KG1 (cell line): ENCODE measurements at places on chromosomes 5 and 9.

DNA sequence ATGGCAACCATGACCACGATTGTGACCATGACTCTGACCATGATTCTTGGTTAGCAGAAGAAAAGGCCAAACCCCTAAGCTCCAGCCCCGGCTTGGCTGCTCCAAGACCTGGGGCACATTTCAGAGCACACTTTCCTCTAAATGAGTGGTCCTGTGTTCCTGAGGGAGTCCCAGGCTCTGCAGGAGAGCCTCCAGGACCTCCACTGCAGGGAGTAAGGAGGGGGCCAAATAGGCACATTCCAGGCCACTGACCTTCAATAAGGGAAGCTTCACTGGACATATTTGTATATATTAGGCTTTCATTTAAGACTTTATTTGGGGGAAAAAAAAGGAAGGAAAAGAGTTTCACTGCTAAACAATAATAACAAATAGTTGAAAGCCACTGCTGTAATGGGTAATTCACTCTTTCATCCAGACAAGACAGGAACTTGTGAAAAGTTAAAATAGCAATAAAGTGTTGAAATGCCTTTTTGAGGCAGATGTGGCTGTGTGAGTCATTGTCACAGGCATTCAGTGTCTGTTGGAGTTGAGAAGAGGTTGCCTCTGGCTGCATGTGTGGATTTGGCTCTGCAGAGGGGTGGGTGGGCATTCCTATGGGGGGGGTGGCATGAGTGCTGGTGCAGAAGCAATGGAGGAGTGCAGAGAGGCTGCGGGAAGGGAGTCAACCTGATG, 63.9 kb upstream of the TGFBR1 start:
- DNase-seq = no peak

DNA sequence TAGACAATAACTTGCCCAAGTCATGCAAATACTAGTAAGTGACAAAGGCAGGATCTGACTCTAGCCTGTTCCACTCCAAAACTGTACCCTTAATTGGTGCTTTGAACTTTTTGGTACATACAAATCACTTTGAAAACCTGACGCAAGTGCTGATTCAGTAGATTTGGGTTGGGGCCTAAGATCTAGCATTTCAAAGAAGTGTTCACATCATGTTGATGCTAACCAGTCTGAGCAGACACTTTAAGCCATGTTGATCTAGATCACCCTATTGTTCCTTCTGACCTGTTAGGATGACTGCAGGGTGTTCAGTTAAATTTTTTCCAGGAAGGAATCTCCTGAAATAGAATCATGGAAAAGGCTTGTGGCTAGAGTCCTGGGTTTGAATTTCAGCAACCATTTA, 57.7 kb upstream of the CPEB4 start:
- no peak for DNase-seq

GRCh38 chr5:99807346-99807745, 727.8 kb upstream of the FAM174A start:
- DNase-seq = no peak

- no peak for DNase-seq
Observed at GRCh38 chr5:1463326-1464095, 18.3 kb upstream of the SLC6A3 start.

DNA sequence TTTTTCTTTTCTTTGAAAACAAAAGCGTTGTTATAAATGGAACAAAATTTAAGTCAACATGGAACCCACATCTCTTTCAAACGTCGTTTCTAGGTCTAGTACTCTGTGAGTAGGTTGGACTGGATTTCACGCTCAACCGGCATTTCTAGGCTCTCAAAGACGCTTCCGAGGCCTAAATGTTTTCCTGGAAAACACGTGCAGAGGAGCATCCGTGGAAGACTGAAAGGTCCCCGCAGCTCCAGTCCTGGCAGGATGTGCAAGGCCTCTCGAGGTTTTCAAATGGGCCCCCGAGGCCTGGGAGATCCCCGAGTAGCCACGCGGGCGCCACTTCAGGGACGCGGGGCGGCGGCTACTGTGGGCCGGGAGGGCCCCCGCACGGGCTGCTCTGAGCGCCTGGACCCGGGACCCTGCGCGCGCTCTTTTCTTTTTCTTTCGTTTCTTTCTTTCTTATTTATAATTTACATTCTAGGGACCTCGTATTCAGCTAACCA, 4.2 kb upstream of the IRX2 start:
- no peak for DNase-seq

DNA sequence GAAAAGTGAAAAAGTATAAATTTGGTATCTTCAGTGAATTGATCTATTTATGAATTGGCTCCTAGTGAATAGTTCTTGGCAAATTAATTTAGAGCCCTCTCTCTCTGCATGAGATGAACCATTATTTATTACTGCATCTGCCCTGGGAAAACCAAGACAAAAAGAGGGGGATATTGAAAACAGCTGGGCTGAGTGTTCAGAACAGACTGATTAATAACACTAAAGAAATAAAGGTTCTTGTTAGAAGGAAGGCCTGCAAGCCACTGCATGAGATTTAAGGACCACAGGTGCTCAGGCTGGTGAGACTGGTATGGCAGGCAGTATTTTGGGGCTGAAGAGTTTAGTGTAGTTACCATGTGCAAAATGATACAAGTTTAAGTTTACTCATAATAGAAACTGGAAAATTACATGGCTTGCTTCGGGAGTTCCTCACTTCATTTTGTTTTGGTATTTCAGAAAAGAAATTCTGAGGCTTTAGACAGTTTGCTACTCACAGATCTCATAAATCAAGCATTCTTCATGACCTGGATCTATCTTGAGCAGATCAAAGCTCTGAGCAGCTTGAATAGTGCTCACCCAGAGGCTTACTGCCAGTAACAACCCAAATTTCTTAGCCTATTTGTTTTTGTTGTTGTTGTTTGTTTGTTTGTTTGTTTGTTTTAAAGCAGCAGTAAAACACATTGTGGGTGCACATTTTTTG, 56.1 kb downstream of the KIAA1958 start:
- DNase-seq = no peak

- DNase-seq = no peak
Observed at GRCh38 chr5:82661933-82662332, 383.8 kb upstream of the RPS23 start.

GRCh38 chr9:129944506-129945116, 98.4 kb downstream of the FNBP1 start:
- DNase-seq = no peak

GRCh38 chr5:79186021-79186420, 49.9 kb upstream of the JMY start:
- no peak for DNase-seq

- no peak for DNase-seq
Observed at GRCh38 chr5:133328800-133329199, 277.0 kb downstream of the HSPA4 start.

DNA sequence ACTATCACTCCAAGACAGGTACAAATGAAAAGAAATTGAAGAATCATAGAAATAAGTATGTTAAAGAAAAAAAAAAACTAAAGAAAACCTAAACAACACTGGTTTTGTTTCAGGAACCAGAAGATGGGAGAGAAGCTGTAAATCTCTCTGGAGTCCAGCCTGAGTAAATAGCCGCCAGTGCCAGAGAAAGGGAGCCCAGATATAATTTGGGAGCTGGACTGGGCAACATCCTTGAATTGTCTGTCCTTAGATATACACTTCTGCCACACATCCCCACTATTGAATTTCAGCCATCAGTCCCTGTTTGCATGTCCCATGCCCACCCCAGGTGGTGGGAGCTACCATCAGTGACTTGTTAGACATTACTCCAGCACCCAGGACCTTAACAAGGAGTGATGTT, 979.6 kb downstream of the DTWD2 start:
- DNase-seq = no peak

- no peak for DNase-seq
Observed at GRCh38 chr9:98563988-98564387, 144.7 kb downstream of the GABBR2 start.

- peak; percentile 14 for DNase-seq
Observed at GRCh38 chr5:32092938-32093812, 80.9 kb downstream of the GOLPH3 start.

DNA sequence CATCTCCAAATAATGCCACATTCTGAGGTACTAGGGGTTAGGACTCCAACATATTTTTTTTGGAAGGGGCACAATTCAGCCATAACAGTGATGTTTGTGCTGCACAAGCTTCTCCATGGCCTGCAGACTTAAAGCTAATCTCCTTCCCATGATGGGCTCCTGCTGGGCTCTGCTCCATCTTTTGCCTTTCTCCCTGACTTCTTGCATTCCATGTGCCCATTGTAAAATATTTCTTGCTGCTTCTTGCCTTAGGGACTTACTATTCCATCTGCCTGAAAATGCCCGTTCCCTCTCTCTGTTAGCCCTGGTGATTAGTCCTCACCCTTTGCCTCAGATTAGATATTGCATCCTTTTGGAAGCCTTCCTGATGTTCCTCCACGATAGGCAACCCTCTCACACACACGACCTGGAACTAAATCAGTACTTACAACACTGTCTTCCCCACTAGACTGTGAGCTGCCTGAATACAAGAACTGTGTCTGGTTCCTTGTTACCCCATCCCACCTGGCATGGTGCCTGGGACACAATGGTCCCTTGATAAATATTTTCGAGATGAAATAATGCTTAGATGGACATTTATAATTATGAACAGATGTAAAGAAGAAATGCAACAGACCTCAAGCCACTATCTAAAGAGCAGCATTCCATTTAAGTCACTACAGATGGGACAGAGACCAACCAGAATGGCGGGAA, 33.5 kb downstream of the OR1J1 start:
- DNase-seq = no peak

- DNase-seq = no peak
Observed at GRCh38 chr9:16526380-16526779, 344.1 kb downstream of the BNC2 start.

- no peak for DNase-seq
Observed at GRCh38 chr9:137745541-137745991, 126.8 kb downstream of the EHMT1 start.

DNA sequence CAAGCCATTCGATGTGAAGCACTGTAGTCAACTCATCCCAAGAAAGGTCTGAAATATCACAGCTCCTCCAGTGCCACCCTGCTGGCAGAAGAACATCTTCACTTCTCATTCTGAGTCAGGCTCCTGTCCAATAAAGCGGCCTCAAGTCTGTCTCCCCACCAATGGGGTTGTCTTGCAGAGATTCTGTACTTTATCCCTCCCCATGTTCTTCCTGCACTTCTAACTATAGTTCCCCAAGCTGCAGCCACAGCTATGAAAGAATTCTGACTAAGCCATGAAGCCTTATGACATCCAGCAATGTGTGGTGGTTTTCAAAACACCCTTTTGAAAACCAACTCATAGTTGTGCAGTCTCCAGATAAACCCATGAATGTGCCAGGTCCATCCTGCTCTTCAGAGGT, 6.8 kb downstream of the MACROH2A1 start:
- no peak for DNase-seq

GRCh38 chr9:127283917-127284497, 19.4 kb downstream of the GARNL3 start:
- no peak for DNase-seq

DNA sequence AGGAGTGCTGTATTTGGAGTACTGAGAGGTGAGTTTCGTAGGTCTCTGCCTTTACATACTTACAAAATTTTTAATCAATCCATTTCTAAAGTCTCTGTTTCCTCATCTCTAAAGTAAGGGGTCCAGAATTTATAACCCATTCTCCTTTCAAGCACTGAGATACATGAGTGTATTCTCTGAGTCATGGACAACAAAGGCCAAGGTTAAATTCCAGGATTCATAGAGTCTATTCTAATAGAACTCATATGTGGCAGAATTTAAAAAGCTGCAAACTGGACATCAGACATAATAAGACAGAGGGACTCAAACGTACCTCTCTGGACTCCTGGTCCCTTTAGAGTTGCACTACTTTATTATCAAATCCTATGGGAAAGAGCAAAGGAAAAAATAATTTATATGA, 112.5 kb upstream of the SLIT3 start:
- no peak for DNase-seq

DNA sequence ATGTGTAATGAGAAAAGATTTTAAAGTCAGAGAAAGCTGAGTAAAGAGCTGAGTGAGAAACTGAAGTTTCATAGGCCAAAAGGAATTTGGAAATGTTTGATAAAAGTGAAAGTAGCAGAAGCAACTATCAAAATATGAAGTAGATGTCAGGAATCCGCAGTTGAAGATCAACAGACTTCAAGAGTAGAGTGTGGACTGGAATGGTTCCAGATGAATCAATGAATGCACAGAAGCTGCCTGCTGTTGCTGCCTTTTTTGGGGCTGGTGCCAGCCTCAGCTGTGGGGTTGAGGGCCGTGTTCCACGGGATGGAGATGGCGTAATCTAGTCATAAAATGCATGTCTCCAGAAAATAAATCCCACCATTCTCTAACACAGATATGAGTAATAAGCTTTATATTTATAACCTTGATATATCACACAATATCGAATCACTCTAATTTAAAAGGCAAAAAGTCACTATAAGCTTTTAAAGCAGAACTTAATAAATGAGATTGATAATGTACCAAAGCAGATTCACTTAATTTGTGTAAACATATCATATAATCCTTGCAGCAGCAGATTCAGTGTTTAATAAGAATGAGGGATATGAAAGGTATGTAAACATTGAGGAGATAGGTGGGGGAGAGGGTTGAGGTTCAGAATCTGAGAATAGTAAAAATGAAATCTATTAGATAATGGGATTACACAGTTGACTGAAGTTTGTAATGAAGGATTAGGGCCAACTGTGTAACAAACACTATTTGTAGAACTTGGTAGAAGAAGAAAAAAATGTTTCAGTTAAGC, 652.3 kb upstream of the FTMT start:
- no peak for DNase-seq

GRCh38 chr5:23591250-23591649, 83.8 kb downstream of the PRDM9 start:
- no peak for DNase-seq

DNA sequence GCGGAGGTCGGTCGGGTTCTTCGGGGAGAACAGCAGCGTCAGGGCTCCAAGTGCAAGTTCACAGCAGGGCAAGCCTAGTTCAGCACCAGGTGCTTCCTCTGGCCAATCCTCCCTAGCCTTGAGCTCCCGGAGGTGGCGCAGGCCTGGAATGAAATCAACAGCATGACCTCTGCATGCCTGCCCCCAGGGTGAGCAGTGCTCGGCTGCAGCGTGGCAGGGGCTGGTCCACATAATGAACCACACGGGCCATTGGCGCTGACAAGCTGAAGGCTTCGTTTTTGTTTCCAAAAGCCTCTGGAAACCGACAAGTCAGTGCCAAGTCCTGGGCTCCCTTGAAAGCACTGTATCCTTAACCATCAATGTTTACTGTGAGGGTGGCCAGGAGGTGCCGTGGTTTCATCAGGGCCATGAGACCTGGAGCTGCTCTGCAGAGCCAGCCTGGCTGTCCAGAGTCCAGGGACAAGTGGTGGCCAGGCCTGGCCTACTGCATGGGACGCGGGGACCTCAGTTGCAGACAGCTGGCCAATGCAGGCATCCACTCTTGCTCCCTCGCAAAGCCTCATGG, 2.1 kb upstream of the INPP5E start:
- DNase-seq = no peak

DNA sequence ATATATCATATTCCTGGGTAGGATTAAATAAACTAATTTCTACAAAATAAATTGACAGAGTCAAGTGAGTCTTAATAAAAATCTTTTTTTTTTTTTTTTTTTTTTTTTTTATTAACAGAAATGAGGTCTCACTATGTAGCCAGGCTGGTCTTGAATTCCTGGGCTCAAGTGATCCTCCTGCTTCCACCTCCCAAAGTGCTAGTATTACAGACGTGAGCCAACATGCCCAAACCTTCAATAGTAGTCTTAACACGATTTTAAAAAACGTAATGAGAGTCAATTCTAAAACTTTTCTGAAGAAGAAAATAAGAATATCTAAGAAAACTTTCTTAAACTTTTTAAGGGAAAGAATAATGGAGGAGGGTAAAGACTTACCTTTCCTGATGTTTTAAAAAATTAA, 84.2 kb downstream of the YIPF5 start:
- DNase-seq = no peak

GRCh38 chr5:137619191-137619870, 116.6 kb downstream of the KLHL3 start:
- no peak for DNase-seq
